Heart right ventricle (tissue), 16 donors: ENCODE measurements at places on chromosomes 12 and 14. TPM values are rescaled to one million over a fixed set of nuclear protein-coding genes. Genes with fewer than 3 reads are reported as not detected.
A peak's percentile ranks its signal among the peaks of the same experiment; 100 is the strongest.

DNA sequence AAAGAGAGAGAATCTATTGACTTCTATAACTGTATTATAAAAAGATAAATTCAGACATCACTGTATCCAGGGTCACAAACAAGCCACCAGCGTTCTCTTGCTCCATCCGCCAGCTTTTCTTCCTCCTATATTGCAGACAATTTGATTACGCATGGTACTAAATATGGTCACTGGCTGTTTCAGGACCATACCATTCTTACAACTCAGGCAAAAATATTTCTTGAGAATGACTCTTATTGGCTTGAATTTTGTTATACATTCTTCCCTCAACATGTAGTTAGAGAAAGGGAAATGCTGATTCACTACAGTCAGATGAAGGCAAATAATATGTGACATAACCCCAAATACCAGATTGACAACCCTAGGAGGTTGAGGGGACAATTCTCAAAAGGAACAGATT is 101.3 kb downstream of the SLC6A15 start:
- no peak for DNase-seq

Gene RASAL1
- not detected for polyA plus RNA-seq

DNA sequence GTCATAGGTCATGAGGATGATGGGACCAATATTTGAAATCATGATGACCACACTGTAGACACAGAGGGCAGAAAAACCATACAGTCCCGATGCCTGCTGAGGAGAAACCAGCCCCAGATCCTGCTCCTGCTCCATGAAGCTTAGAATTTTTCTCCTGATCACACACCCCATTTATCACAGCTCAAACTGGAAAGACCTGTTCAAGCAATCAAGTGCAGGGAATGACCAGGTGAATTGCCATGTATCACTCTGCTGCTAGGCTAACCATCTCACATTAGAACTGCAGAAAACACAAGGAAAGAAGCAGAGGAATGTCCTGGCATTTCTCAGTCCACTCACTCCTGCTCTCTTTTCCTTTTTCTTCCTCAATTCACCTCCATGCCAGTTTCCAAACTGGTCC is 18.1 kb downstream of the MANSC1 start:
- no peak for DNase-seq

DNA sequence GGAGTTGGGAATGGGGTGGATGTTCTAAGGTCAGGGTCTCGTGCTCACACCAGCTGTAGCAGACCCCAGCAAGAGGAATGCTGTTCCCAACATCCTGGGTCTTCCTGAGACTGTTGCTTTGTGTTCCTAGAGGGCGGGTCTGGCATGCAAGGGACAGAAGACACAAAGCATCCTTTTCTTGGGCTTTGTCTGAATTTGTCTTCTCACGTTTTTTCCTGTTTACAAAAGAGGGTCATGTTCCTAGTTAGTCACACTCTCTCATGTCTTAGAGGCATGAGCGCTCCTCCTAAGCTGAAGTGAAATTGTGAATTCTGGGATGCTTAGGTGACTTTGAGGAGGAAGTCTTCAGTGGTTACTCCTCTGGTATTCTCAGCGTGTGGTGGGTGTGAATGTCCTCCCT is 9.6 kb upstream of the TAMALIN start:
- no peak for DNase-seq

Gene MYF5
- not detected for polyA plus RNA-seq

DNA sequence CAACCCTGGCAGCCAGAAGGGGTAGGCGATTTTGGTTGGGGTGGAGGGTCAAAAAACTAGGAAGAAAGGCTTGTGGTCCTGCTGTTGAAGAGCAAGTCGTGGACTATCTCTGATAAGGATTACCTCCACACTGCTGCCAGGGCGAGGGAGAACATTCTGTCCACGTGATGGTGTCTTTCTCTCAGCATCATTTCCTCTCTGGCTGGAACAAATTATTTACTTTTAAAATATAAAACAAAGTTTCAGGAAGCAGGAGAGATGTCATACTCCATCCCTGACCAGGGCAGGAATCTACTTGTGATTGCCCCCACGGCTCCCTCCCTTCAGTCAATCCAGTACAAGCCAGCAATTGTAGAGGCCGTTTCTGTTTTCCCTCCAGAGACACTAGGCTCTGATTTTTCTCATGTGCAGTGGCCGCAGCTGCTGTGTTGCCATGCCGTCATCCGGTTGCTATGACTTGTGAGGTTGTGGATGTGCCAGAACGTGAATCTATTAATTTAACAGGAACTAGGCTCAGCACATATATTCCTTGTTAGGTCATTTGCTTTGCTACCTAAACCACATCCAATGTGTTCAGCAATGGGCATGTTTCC is 61.5 kb upstream of the PTGR2 start:
- DNase-seq = peak; percentile 54

DNA sequence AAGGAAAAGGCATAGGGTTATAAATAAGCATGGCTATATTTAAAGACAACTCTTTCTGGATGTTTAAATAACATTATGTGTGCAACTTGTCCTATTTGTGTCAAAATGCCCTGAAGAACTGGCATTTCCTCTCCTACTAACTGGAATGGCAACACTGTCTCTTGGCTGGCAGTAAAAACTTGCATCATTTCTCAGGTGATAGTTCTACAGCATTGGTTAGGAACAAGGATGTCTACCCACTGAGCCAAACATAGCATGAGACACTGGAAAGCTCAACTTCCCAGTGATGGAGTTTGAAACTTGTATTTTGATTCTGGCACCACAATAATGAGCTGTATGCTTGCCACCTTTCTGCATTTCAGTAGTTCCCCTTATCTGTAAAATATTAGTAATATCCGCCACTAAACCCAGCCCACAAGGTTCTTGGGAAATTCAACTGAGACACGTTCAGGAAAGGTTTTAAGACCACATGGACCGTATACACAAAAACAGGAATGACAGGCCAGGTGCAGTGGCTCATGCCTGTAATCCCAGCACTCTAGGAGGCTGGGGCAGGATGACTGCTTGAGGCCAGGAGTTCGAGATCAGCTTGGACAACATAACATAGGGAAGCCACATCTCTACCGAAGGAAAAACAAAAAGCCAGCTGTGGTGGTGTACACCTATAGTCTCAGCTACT is 5.1 kb downstream of the SLC38A2 start:
- no peak for DNase-seq

Gene TMEM179
- 0.22 TPM for polyA plus RNA-seq

Gene GPR84
- not detected for polyA plus RNA-seq

DNA sequence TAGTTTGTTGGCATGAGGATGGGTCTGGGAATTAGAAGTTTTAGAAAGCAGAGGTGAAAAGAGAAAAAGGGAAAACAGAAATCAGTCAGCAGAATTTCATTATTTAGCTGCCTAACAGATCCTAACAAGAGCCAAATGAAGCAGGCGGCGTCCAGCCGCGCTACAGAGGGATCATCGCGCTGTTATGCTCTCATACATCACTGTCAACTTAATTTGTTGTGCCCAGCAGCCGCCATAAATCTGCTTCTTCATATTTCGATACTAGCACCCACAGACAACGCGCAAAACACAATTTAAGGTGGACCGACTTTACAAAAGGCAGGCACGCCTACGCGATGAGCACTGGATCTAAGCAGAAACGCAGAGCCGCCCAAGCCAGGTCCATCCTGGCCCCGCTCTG is 66.7 kb downstream of the SETD3 start:
- DNase-seq = no peak

Gene MSRB3
- polyA plus RNA-seq = 52.4 TPM

Gene TAS2R7
- polyA plus RNA-seq = not detected

Gene TRHDE
- polyA plus RNA-seq = 0.15 TPM

DNA sequence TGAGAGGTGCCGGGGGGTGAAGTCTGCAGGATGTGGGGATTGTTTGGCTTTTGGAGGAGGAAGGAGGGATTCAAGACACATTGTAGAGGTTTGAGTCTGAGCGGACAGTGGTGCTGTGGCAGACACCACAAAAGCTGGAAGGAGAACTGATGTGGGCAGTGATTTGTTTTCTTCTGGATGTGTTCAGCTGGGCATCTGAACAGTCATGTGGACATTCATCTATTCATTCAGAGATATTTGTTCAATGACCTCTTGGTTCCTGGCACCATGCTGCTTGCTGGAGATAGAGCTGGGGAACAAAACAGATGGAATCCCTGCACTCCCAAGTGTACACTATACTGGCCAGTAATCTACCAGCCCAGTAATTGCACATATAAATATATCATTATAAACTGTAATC is 64.0 kb downstream of the PTPN11 start:
- DNase-seq = no peak

Gene CD69
- 0.22 TPM for polyA plus RNA-seq

DNA sequence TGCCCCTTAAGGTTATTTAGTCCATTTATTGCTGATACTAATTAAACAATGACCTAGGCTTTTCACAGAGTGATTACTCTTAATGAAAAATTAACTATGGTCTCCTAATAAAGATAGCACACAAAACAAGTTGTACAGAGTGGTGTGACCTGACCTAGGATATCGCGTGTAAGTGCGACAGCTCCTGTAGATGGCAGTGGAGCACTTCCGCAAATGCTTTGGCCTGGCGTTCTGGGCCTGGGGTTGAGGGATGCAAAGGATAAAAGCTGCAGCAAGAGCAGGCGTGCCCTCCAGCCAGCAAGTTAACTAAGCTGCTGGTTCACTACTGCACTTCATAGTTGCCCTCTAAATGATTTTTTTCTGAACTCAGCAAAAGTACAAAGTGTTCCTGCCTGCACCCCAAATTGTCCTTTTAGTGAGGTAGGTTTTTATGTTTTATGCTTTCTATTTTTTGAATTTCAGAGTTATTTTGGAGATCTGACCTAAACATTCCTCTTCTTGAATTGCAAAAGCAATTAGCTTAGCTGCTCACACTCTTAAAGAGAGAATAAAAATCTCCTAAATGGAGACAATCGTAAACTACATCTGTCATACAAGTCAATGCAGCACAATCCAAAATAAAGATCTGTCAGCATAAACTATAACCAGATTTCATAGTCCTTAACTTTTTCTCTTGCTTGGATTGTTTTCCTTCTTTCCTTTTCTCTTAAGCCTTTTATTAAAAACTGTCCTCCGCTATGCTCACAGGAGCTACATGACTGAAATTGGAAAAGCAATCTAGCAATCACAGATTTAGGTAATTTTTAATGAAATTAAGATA is 379.6 kb downstream of the LRIG3 start:
- DNase-seq = peak; percentile 40

DNA sequence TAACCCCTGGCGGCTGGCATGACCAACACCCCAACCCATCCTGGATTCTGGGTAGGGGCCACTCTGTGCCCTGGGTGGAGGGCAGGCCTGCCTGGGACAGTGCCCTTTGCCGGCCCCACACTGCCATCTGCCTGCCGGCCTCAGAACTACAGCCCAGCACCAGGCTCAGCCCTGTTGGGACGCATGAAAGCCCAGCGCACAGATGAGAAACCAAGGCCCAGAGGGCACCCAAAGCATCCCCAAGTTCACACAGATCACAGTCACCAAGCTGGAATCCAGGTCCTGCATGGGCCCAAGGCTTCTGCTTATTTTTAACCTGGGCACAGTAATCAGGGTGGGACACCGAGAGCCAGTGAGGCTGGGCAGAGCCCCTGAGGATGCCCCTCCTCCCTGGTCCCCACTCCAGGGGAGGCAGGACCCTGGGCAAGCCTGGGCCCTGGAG is 26.2 kb downstream of the RFLNA start:
- peak; percentile 79 for DNase-seq

DNA sequence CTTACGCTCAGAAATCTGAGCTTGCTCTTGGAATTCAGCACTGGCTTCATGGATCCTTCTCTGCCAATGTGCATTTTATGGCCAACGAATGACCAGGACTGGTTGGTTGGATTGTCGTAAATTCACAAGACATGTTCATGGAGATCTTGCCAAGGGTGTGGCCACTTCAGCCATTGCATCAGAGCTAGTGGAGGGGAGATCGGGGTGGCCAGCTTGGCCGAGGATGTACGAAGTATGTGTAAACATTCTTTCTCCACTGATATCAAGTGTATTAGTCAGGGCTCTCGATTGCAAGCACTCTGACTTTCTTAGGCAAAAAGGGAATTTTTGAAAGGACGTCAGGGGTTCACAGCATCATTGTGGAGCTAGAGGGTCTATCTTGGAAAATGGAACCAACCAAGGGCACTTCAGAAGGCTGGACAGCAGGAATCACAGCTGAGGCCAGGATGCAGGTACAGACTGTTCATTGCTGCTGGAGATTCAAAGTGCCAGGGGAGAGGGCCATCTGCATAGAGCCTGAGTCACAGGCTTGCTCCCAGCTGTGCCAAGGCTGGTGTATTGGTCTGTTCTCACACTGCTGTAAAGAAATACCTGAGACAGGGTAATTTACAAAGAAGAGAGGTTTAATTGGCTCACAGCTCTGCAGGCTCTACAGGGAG is 32.9 kb upstream of the ADGRD1 start:
- DNase-seq = peak; percentile 27

Gene FZD10
- 0.07 TPM for polyA plus RNA-seq

Gene ASB2
- polyA plus RNA-seq = 19.6 TPM

Gene TSPAN11
- 0.67 TPM for polyA plus RNA-seq

- DNase-seq = no peak
These were observed 11.7 kb upstream of the MMP17 start for GRCh38 chr12:131816495-131816894.

DNA sequence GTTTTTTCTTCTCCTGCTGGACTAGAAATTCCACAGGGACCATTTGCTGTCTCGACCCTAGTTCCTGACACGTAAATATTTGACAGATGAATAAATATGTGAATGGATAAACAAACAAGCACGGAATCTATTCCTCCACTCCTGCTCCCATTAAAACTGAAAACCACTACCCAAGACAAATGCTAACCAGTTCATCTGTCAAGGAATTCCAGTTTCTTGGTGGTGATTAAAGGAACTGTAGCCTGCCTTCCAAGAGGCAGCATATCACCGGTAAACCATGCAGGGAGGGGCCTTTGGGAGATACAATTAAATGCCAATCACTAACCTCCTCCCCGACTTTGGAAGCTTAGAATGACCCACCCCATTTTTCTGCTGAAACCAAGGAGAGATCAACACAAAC is 95.4 kb downstream of the TTC7B start:
- no peak for DNase-seq

GRCh38 chr12:45131506-45131905 is 80.6 kb upstream of the DBX2 start:
- DNase-seq = no peak

DNA sequence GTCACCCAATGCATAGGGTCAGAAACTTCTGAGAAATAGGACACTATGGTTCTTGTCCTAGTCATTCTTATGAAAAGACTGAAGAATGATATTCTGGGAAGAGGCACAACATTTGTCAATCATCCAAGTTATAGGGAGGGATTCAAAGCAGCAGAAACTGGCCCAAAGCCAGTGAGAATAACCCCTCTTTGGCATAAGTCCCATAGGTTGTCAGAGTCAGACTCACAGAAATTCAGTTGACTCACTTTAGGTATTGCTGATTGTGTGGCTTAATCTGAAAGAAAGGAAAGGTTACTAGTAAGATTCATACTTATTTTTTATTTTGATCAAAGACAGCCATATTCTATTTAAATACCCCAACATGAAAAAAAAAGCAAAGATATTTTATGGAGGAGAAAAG is 151.0 kb downstream of the SRGAP1 start:
- no peak for DNase-seq

Gene MSI1
- polyA plus RNA-seq = 1.1 TPM

DNA sequence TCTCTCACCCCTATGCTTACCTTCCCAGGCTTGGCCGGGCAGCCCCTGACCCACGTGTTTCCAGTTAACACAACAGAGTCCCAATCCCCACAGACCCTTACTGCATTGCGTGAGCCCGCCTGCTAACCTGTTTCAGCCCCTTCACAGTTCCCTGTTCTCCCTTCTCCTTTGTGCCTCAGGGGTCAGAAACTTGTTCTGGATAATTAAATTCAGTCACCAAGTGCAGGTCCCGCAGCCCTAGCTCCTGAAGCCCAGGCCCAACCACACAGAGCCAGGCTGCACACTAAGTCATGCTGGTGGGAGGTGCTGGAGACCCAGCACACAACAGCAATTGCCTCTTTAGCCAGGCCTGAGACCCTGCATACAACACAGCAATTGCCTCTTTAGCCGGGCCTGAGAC is 9.6 kb downstream of the ISM2 start:
- no peak for DNase-seq

Gene POTEG
- polyA plus RNA-seq = not detected
